Ureter (tissue), 1 donor: ENCODE measurements at places on chromosomes 3 and 15. TPM values are rescaled to one million over a fixed set of nuclear protein-coding genes. Genes with fewer than 3 reads are reported as not detected.

The CKMT1A gene
- total RNA-seq, result 32.8 TPM

The PRR20G gene
- total RNA-seq, result not detected

The GOLGA8Q gene
- 2.3 TPM for total RNA-seq

The RHOV gene
- total RNA-seq, result 31.4 TPM

DNA sequence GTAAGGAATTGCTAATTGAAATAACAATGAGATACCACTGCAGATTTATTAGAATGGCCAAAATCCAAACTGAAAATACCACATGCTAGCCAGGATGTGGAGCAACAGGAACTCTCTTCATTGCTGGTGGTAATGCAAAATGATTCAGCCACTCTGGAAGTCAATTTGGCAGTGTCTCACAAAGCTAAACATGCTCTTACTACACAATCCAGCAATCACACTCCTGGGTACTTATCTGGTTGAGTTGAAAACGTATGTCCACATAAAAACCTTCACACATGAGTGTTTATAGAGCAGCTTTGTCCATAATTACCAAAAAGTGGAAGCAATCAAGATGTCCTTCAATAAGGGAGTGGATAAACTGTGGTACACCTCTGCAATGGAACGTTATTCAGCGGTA lies 113.3 kb downstream of the SMAD6 start:
- DNase-seq, result no peak

DNA sequence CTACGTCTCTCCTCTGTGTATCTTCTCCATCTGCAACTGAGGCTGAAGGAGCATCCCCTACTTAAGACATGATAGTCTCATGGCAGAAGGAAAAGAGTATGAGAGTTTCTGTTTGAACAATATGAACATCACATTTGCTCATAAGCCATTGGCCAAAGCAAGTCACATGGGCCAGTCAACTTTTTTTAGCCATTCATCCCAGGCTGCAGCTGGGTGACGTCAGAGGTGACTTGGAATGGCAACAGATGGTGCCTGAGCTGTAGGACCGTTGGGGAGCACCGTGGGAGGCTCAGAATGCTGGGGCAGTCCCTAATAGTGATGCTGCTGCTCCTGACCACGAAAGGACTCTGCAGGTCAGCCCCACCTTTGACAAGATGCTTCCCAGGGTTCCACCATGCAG lies 58.7 kb downstream of the CRTC3 start:
- no peak for DNase-seq

DNA sequence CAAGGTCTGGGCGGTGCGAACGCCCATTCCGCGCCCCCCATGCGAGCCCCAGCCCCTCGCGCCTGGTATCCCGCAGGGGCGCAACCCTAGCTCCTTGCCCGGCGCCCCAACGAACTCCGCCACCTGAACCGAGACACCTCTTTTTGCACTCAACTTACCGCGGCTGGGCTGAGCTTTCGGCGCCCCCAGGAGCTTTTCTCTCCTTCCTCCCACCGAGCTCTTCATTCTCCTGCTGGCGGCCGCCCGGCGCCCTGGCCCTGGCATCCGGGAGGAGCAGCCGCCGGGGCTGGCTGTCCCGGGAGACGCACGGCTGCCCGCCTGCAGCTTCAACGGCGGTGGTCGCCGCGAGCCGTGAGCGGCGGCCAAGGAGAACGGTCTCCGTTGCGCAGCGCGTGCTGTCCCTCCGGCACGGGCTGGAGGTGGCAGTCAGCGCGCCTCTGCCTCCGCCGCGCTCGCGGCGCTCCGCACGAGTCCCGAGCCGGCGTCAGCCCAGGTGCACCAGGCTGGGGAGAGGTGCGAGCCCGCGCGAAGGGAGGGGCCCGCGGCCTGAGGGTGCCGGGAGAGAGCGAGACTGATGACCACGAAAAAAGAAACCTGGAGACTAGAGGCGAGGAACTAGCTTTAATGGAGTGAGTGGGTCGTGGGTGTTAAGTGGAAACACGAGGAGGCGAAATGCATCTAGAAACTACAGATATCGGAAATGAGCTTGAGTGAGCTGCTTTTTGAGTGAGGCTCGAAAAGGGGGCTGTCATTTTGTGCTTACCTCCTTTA lies 621.5 kb upstream of the ZNF385D start:
- no peak for DNase-seq

- DNase-seq, result no peak
Observed at GRCh38 chr15:66801266-66801665, 99.2 kb downstream of the SMAD6 start.

DNA sequence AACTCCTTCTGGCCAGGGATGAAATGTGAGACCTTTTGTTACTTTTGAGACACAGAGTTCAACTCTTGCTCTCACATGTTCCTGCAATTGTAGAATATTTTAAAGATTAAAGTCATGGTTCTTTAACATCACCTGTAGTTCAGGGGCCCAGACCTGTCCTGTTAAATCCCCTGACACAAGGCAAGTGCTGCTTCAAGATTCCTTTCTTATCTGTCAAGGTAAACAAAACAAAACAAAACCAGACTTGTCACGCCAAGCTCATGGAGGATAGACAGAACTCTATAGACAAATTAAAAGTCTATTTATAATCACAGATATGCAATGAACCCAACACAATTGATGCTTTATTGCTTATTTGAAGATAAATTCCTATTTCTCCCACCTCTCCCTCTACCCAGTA lies 48.6 kb upstream of the NEDD4 start:
- no peak for DNase-seq

DNA sequence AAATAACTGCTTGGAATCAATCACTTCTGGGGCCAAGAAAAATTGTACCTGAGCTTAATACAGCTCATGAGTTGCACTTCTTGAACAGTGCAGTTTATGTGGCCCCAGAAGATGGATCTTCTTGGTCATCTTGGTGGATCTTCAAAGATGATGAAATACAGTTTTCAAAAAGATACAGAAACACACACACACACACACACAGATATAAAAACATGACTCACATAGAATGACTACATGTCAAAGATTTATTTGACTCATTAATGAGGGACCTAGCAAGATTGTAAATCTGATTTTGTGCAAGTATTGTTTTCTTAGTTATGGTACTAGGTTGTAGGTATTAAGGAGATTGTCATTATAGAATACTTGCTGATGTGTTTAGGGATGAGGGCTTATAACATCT lies 32.6 kb downstream of the PDCD6IP start:
- no peak for DNase-seq

GRCh38 chr3:186418671-186419145 lies 56.7 kb upstream of the DGKG start:
- no peak for DNase-seq

DNA sequence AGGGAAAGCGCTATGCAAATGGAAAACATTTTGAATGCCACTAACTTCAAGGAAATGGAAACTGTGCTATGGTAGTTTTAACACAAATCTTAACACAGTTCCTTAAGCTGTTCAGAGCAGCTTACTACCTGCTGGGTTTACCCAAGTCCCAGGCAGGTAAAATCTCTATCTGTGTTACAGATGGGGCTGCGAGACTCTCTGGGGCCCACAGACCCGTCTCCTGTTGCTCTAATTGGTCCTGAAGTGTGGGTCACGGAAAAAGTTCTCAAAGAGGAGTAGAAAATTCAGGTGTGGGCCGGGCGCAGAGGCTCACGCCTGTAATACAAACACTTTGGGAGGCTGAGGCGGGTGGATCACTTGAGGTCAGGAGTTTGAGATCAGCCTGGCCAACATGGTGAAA lies 16.9 kb upstream of the ZFYVE19 start:
- no peak for DNase-seq

DNA sequence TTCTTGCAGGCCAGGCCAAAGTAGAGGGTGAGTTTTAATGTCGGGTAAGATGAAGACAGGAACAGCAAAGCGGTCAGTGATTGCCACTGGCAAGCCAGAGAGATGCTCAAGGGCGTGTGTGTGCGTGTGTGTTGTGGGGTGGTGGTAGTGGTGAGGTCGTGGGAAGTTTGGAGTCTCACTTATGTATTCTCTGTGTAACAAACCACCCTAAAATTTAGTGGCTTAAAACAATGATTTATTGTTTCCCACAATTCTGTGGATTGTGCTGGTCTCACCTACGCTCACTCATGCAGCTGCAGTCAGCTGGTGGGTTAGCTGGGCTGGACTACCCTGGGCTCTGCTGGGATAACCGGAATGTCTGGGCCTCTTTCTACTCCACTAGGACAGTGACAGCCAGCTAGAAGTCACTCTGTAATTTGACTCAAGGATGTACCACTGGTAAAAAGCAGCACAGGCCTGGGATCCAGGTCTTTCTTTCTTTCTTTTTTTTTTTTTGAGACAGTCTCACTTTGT lies 50.9 kb upstream of the BHLHE40 start:
- no peak for DNase-seq

DNA sequence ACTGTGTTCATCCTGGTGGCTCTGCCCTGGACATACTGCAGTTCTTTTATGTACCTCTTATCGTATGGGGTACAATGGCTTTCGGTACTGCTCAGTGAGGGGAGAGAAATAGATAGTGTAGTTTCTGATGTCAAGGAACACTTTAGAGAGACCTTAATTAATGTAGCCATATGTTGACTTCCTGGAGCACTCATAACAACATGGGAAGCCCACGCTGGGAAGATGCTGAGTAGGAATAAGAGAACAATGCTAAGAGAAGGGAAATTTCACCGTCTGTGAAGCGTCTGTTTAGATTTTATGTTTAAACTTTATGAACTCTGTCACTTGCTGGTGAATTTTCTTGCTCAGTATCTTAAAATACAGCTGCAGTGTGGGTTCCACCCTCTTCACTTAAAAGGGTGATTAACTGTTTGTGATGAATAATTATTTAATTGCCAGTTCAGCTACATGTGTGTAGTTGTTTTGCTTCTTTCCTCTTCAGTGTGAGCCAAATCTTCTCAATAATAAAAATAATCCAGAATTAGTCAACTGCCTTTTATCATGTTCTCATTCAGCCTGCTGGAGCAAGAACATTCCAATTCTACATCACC lies 373.1 kb upstream of the TPRG1 start:
- no peak for DNase-seq

GRCh38 chr3:41653571-41654239 lies 308.2 kb downstream of the ULK4 start:
- no peak for DNase-seq

DNA sequence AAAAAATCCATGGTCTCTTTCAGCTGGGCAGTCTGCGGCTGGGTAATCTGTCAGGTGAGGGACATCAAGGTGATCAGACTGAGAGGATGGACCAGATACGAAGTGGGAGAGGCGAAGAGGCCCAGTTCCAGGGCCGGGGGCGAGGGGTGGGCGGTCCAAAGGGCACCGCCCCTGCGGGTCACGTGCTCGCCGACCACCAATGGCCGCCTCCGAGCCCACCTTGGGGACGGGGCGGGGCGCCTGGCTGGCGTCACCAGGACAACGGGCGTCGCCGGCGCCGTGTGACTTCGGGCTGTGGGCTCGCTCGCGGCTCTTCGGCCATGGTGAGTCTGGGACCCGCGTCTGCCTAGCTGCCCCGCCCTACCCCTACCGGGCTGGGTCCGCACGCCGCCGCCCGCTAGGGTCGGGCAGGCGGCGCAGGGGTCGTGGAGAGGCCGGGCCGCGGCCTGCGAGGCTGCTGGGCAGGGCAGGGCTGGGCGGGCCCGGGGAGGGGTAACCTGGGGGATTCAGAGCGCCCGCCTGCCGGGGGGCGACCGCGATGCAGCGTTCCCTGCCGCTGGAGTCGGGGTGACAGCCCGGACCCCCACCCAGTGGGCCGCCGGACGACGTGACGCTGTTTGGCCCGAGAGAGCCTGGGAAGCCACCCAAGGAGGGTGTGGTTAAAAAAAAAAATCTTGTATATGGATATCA lies at the start of gene FBXL2:
TSS of gene FBXL2 (plus strand) at position 250 of the 690 bp plus-strand sequence. CDS start at position 321, 71 bp downstream.
- peak; percentile 62 for DNase-seq

DNA sequence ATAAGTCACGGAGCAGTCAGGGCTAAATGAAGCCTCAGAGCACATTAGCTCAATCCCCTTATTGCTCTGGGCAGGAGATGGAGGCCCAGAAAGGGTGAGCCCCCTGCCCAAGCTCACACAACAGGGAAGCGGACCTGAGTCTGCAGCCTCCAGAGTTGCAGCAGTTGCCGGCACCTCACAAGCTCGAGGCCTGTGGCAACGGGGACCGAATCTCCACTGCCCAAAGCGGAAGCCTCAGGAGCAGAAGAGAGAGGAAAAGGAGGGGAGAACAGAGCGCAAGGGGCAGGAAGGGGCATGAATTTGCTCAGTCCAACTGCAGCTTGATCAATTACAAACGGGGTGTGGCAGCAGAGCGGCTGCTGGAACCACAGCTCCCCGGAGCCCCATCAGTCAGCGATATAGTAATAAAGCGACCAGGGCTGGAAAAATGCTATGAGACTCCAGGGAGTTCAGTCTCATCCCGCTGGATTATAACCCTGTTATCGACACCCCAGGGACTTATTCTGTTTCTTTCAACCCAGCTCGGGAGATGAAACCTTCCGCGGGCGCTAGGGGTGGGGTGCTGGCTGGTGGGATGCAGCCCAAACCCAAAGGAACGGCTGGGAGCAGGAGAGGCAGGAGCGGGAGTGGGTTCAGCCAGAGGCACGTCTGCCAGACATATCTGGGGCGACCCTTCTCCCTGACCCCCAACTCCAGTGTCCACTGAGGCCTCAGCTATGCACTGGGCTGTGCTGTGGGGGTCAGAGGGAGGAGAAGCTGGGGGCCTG lies 219.7 kb upstream of the LINGO1 start:
- no peak for DNase-seq

- DNase-seq, result peak; percentile 77
Observed at GRCh38 chr3:12947504-12948369, 106.4 kb upstream of the RPL32 start.

GRCh38 chr3:129112308-129113052 lies 9.1 kb downstream of the RAB43 start:
- DNase-seq, result no peak

- DNase-seq, result no peak
Observed at GRCh38 chr3:195255176-195255500, 15.8 kb downstream of the XXYLT1 start.

DNA sequence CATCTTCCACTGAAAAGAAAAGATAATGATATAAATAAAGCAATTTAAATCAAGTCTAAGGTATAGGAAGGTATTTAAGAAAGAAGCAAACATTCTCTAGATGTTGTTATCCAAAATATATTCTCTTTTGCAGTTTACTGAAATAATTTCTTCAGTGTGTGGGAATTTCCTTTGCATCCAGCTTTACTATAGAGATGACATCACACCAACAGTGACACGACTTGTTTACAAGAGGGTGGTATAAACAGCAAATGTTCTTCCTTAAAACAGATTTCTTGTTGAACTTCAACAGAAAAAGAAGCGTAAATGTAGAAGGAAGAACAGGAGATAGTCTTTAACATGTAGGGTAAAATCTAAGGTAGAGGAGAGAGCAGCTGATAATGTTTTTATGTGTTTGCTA lies 202.5 kb downstream of the ROBO2 start:
- DNase-seq, result no peak

DNA sequence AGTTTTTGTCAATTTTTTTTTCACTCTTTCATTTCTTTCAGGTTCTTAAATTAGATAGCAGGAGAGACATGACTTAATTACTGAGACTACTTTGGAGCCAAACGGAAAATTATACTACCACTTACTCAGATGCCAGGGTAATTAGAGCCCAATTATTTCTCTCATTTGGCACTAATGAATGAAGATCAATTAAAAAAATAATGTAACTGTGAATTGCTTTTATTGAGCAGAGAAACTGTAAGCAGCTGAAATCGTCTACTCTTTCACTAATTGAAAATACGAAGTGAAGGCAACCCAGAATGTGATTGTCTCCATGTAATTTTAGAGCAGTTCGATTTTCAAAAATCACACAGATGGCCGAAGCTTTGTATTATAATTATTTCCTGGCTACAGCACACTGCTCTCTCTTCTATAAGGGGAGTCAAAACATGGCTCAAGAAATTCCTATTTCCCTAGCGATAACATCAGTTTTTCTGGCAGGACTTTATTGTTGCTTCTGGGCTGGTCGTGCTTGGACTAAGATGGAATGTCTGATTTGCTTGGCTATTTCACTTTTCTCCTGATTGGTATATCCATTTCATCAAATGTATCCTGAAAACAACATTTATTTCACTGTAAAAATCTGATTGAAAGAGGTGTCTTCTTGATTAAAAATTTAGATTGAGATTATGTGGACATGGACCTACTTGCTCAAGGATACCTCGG lies 55.8 kb upstream of the PDZRN3 start:
- no peak for DNase-seq
